Lower leg skin (tissue), 4 donors: ENCODE measurements at places on chromosomes 12 and 14. TPM values are rescaled to one million over a fixed set of nuclear protein-coding genes. Genes with fewer than 3 reads are reported as not detected.

- DNase-seq: no peak
Measured at GRCh38 chr12:117854339-117855012, 114.3 kb downstream of the KSR2 start.

DNA sequence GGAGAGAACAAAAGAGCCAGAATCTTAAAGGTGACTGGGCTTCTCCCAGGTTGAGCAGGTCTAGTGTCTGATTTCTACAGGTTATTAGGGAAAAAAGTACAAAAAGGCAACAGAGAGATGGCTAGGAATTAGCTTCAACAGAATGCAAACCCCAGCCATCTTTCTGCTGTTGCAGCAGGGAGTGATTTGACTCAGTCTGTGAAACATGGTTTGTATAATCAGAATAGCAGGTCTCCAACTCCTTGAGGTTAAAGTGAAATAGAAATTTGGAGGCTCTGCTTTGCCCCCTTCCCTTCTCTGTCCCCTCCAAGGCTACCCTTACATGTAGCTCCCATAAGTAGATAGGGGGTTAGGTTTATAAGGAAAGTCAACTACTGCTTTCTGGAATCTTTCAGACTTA, 105.8 kb downstream of the AKAP6 start:
- DNase-seq: no peak

- DNase-seq: no peak
Measured at GRCh38 chr14:59425322-59425935, 39.8 kb downstream of the GPR135 start.

DNA sequence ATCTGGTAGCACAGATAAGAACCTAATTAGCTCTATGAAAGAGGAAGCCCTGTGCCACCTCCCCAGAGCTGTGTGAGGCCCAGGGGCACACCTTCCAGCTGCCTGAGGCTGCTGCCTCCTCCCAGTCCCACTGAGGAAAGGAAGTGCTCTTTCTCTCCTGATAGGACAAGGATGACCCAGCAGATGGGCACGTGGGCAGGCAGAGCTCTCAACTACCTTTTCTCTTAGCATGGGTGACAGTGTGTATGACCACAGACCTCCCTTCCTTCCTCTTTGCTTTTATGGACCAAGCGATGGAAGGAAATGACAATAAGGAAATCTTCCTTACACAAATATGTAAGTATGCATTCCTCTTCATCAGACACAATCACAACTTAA, 127.6 kb upstream of the AMIGO2 start:
- no peak for DNase-seq

DNA sequence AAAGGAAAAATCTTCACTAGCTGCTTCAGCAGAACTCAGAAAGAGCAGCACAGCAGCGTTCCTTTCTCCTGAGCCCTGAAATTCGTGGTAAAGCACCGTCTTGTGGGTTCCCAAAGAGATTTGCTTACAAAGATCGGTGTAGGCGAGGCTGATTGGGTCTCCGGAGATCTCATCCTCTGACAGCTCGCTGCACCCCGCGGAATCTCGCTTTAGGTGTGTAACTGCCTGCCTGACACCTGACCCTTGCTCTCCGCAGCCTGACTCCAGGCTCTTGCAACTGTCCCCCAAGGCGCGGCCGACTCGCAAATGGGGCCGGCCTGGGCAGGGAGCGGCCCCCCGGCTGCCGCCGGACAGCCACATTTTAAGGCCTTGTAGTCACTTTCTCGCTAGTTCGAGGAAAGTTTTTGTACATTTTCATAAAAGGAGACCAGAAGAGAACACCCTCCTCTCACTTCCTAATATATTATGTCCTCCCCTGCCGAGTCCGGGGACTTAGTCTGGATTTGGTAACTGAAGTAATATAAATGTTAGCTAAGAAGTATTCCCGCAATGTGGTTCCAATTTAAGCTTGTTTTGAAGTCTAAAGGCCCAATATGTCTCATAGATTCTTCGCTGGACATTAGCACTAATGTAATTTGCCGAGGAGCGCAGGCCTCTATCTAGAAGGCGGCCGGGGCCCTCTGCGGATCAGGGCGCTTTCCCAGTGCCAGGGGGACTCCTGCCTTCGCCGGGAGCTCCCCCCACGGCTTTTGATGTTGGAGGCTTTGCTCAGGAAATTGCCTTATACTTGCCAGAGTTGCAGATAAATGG, 177.3 kb upstream of the CDKN3 start:
- DNase-seq: no peak

DNA sequence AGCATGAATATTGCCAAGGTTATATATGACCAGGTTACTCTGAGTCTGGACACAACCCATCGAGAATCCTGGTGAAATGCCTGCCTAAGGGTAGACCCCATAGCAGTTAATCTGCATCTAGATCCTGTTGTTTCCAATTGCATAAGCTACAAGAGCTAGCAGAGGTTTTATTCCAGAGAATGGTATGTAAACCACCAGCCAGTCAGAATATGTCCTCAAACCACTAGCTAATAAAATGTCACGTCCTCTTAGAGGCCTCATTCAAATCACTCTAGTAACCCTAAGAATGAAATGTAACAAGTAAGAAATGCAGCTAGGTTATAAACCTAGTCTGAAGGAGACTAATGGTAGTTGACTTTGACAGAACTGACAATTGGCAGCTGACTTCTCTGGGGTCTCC, 9.0 kb upstream of the YLPM1 start:
- no peak for DNase-seq

DNA sequence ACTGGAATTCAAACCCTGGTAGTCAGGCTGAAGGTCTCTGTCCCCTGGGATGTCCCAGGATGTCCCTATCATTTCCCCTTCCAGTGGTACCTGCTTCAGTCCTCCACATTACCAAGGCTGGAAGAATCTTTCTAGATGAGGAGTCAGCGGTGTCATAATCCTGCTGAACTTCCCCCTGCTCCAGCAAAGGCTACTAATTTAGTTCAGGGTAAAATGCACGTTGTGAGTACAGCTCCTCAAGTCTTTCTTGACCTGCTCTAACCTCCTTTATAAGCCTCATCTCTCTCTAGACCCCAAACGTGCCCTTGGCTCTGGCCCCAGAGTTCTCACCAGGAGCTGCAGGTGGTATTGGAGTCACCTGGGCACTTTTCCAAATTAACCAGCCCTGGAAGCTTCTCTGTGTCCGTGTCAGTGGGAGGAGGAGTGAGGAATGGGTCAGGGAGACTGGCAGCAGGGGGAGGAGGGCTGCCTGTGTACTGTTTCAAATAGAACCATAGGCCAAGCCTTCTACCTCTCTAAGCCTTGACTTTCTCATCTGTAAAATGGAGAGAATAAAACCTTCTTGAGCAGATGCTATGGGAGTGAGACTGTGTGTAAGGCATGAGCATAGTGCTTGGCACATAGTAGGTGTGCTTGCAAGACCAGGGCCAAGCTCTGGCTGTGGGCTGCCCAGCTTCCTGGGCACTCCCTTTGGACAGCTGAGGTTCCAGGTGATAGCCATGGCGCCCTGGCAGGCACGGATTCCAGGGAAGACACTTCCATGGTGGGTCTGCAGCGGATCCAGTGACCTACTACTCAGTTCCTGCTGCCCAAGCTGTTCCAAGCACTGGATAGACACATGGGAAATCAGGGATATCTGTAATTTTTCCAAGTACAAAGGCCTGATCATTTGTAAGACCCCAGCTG, 24.5 kb downstream of the ASB2 start:
- no peak for DNase-seq

GRCh38 chr12:5792343-5792742, 152.7 kb downstream of the ANO2 start:
- DNase-seq: no peak

- DNase-seq: no peak
Measured at GRCh38 chr12:78316136-78316535, 485.4 kb downstream of the NAV3 start.

DNA sequence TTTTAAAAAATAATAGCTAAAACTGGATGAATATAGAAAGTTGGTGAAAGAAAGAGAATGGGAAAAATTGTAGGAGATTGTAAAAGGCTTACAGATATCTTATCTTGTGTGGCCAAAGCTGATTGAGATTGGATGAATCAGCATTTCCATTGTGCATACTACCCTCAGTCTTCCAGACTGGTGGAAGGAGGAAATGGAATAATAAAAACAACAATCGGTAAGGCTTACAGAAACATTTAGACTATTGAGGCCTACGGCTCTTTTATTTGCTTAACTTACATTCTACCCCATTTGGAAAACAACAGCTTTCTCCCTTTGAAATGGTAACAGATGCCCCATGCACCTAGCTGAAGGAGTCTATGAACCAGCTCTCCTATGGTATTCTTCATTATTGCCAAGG, 129.8 kb downstream of the PTPRB start:
- no peak for DNase-seq

GRCh38 chr12:92073094-92073493, 72.6 kb downstream of the BTG1 start:
- no peak for DNase-seq

DNA sequence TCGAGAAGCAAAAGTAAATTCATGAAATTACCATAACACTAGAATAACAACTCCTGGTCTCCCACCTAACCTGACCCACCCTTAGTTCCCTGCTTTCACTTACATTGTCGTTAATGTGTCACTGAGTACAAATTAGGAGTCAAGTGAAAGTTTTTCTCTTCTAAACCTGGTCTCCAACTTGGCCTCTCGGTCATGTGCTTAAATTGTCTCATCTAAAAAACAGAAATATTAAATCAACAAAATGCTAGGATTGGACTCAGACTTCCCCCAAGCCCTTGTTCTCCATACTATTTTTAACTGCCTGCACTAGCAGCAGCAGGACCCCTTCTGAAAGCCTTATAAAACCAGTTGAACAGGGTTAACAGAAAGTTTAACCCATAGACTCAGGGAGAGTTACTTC, 1.8 kb upstream of the BTG1 start:
- no peak for DNase-seq

DNA sequence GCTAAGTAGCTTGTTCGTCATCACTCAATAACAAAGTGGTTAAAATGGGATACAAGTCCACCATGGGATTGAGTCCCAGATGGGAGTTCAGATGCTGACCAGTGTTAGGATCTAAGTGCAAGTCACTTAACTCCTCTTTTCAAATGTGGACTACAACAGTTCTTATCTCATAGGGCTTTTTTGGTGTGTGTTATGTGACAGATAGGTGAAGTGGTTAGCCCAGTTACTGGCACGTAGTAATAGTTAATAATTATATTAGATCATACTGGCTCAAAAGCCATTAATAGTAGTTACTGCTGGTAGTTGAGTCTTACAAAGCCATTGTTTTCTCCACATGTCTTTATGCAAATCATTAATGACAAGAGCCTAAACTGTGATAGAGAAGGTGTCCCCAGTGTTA, 73.2 kb downstream of the RCOR1 start:
- no peak for DNase-seq

DNA sequence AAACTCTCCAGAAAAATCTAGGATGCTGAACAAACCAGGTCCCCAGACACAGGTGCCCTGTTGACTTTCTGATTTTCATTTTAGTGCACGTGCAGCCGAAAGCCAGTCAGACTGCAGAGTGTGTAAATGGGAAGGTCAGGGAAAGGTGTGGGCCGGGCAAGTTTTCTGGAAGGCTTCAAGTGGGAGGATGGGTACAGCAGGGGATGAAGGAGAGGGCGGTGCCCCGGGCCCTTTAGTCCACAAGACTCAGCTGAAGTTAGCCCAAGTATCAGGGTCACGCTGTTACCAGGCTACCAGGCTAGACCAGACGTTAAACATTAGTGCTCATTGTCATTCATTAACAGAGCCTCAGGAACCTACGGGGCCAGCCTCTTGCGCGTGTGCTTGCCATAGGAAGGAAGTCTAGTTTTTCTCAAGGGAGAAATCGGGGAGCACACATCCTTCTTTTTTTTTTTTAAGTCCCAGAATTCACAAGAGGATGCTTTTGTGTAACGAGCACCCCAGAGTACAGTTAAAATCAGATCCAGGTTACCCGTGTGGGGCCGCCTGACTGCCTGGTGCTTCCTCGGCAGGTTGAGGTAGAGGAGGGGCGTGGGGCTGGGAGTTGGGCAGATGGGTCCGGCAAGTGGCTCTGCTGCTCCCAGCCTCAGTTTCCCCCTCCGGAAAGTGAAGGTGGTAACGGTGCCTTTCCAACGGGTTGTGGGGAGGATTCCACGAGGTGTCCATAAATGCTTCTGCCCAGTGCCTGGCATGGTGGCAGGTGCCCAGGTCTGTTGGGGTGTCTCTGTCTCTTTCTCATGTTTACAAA, 19.1 kb downstream of the BCL7A start:
- DNase-seq: no peak

- no peak for DNase-seq
Measured at GRCh38 chr12:116135209-116135930, 142.1 kb downstream of the MED13L start.

- DNase-seq: no peak
Measured at GRCh38 chr14:88323086-88323522, at the start of gene KCNK10. Gene KCNK10 (minus strand): TSS chr14:88323269. CDS start chr14:88322798, 471 bp downstream.

DNA sequence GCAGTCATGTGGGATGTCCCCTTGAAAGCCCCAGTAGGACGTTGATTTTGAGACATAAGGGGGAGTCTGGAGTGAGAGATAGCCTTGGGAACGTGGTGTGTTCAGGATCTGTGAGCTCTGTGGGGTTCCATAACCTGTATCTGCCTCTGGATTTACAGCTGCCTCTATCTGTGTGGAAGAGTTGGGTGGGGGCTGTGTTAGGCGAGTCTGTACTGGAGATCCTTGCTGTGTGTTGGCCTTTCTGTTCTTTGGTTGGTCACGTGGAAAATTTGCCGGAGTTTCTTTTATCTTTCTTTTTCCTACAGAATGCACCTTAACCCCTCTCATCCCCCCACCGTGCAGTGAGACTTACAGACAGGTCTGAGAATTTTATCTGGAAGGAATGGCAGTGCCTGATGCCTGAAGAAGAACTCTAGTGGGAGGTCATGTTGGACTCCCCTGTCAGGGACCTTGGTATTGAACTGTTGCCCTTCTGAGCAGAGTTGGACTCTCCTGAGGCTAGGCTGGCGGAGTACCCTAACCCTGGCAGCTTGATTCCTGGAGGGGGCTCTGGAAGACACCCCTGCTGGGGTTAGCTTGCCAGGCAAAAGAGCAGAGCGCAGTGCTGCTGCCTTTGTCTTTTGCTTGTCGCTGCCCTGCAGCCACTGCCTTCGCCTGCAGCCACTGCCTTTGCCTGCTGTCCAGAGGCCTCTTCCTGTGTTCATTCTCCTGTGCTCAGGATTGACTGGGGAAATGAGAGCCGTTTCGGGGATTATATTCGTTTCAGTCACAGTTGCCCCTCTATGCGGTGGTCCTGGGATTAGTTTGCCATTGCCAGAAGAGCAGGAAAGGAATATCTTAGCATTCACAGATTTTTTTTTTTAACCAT, 34.1 kb downstream of the ZNF664 start:
- no peak for DNase-seq

Gene PPFIA2
- 0.84 TPM for total RNA-seq

Gene KRT78
- 250 TPM for total RNA-seq

Gene DIO2
- total RNA-seq: 14.8 TPM

Gene TSHR
- total RNA-seq: 1.8 TPM

Gene BTBD6
- 70.6 TPM for total RNA-seq

Gene KRT77
- total RNA-seq: 659 TPM

Gene AQP6
- total RNA-seq: 0.10 TPM

Gene DAAM1
- 194 TPM for total RNA-seq

Gene ANKS1B
- total RNA-seq: 4.0 TPM
